Adipocyte (in vitro differentiated cells): ENCODE measurements at places on chromosomes 1 and 21.
A peak's percentile ranks its signal among the peaks of the same experiment; 100 is the strongest.

GRCh38 chr1:17091252-17091651 lies 28.0 kb downstream of the PADI2 start:
- no peak for DNase-seq

DNA sequence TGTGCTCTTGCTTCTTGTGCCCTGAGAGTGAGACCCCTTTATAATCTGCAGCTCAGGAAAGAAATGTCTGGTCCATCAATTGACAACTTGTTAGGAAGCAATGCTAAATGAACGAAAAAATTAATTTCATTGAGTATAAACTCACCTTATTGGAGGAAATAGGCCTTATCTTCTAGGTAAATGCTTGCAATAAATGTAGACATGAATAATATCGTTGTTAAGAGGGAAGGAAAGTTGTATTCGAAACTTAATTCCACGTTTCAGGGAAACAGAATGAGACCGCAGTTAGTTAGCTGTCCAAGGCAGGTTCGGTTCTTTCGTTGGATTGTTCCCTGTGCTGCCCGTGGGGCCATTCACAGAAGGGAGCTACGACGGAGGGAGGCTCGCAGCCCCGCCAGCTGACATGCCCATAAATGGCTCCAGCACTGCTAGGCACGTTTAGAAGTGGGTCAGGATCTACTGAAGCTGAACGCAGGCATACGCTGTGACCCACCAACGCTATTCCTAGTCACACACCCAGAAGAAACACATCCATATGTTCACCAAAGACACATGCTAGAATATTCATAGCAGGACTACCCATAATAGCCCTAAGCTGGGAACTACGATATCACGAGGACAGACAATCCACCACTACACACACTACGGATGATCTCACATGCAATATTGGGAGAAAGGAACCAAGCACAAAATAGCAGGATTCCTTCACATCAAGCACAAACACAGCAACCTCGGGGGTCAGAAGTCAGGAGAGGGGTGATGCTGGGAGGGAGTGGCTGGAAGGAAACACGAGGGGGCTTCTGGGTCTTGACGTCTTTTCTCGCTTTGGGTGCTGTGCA lies 56.2 kb upstream of the LBR start:
- DNase-seq: no peak

- DNase-seq: peak; percentile 97
These were observed 26.9 kb downstream of the RPL5 start for GRCh38 chr1:92858564-92859399.

DNA sequence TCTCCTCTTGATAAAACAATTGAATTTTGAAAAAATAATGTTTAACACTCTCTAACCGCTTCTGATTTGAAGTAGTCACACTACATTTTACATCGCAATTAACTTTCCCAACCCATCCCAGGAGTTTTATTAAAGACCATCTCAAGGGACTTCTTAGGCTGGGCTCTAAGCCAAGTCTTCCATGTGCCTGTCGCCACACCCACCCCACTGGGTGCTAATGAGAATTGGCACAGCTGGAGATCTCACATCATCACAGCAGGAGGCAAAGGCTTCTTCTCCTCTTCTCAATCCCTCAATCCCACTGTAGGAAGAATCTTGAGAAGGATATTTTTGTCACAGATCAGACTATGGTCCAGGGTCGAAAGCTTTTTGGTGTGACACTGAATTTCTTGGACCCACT lies 328.9 kb downstream of the NUF2 start:
- DNase-seq: no peak

- no peak for DNase-seq
These were observed 531.9 kb upstream of the CAMK1G start for GRCh38 chr1:209051570-209051969.

DNA sequence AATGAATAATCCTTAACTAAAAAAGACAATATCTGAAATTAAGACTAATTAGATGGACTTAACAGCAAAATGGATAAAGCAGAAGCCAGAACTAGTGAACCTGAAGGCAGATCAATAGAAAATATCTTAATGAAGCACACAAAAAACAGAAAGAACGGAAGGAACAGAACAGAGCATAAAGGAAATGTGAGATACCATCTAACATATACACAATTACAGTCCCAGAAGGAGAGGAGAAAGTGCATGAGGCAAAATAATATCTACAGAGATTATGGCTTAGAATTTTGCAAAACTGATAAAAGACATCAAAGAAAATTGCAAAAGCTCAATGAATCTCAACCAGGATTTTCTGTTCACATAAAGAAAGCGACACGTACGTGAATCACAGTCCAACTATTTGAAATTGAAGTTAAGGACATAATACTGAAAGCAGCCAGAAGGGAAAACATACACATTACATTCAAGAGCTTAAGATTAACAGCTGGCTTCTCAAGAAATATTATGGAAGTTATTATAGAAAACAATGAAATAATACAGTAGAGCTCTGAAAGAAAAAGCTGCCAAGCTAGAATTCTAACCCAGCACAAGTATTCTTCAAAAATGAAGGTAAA lies 182.0 kb downstream of the CDC42BPA start:
- no peak for DNase-seq

DNA sequence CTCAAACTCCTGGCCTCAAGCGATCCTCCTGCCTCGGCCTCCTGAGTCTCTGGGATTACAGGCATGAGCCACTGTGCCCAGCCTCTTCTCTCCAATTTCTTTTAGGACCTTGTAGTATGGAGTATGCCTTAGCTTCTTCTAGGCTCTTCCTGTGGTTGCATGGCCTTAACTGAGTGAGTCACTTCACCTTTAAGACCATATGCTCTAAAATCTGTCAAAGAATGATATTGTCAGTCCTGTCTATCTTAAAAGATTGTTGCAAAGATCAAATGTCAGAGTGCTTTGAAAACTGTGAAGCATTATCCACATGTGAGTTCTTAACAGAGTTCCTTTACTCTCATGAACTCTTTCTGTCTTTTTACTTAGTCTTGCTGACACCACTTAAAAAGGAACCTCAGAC lies 37.2 kb downstream of the ATP2B4 start:
- DNase-seq: no peak

- peak; percentile 14 for DNase-seq
These were observed 62.3 kb downstream of the ZNF644 start for GRCh38 chr1:90959352-90960206.
